ENCODE measurements at places on chromosomes 12 and 14.

- no peak for DNase-seq
These were observed 179.2 kb upstream of the DCN start for GRCh38 chr12:91361864-91362263.

GRCh38 chr12:11812241-11812585 lies 162.7 kb downstream of the ETV6 start:
- no peak for DNase-seq

DNA sequence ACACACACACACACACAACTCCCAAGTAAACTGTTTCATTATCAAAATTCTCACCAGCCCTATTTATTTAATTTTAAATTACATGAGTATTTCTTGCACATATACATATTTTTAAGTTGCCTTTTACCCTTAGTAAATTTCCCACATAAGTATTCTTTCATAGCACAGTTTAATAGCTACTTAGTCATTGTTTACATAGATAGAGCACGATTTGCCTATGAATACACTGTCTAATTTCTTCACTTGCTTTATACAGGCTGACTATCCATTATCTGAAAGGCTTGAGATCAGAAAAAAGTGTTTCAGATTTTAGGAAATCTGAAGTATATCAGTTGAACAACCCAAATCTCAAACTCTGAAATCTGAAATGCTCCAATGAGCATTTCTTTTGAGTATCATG lies 30.9 kb downstream of the NIN start:
- no peak for DNase-seq

- DNase-seq = no peak
These were observed 29.3 kb upstream of the TMCC3 start for GRCh38 chr12:94679554-94680195.

GRCh38 chr14:74223016-74223415 lies 16.2 kb upstream of the VSX2 start:
- no peak for DNase-seq

- no peak for DNase-seq
These were observed 61.5 kb downstream of the PRKCH start for GRCh38 chr14:61382842-61383241.

- no peak for DNase-seq
These were observed 55.1 kb upstream of the BCL11B start for GRCh38 chr14:99327050-99327449.

DNA sequence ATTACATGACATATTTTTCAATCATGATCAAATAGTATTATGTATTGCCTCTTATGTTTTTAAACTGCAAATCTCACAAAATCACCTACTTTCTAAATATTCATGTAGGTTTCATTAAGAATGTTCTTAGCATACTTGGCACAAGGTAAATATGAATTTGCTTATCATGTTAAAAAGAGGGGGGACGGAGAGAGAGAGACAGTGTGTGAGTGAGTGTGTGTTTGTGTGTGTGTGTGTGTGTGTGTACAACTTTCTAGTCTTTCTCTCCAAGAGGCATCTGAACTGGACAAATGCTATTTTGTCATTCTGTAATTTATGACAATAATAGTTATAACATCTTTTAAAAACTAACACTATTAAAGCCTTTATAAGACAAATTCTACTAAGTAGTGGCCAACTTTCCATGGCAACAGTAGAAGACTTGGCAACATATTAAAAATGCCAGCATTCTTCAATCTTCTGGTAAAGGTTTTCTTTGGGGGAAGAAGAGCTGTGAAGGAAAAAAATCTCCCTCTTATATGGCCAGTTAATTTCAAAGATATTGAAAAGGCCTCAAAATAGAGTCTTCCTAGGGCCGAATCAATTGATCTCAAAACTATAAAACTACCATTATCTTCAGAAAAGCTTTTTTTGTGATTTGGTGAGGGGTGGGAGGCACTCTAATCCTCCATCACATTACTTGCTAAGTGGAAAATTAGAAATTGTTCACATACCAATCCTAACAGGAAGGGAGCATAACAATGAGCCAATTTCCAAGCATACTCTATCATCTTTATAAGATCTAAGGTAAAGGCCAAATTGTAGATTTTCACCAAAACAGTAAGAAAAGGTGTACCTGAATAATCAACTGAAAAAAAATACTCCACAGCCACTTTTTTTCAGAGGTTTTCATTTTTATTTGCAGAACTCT lies 28.2 kb downstream of the CDK17 start:
- no peak for DNase-seq

DNA sequence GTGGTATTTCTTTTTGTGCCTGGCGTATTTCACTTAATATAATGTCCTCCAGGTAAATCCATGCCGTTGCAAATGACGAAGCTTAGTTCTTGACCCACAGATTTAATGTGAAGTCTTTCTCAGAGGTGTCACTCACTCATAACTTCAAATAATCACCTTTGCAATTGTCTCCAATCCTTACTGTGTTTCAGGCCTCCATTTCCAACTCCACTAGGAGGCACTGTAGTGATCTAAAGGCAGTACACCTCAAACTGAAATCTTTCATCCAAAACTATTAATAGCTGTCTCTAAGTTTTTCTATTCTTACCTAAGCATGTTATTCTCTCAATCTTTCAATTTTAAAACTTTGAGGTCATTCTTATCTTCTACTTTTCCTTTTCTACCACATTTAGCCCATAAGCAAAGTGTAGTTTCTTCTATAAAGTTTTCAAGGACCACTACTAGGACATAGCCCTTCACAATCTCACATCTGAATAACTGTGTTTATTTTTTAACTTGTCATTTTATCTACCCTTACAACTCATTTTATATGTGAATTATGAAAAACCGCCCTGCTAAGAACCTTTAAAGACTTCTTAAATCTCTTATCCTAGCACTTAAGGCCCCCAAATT lies 25.5 kb upstream of the FBXO34 start:
- DNase-seq = peak; percentile 53
